ENCODE measurements at places on chromosomes 7 and 10. TPM values are rescaled to one million over a fixed set of nuclear protein-coding genes. Genes with fewer than 3 reads are reported as not detected.

Gene ADO
- 27.1 TPM for polyA plus RNA-seq

Gene C10orf67
- 0.06 TPM for polyA plus RNA-seq

Gene SPACDR
- 0.17 TPM for polyA plus RNA-seq

Gene KIN
- 6.9 TPM for polyA plus RNA-seq

Gene CXCL12
- 16.1 TPM for polyA plus RNA-seq

Gene AKR1C3
- polyA plus RNA-seq = 16.6 TPM

Gene NPFFR1
- under 0.01 TPM for polyA plus RNA-seq

Gene UTF1
- not detected for polyA plus RNA-seq

Gene LRRC17
- 1.3 TPM for polyA plus RNA-seq

Gene LEP
- polyA plus RNA-seq = 0.12 TPM

Gene GLCCI1
- 0.84 TPM for polyA plus RNA-seq

Gene CRHR2
- polyA plus RNA-seq = 0.30 TPM

Gene PLXDC2
- 9.2 TPM for polyA plus RNA-seq

Gene DKK1
- polyA plus RNA-seq = 0.16 TPM

Gene ASB15
- polyA plus RNA-seq = 15.2 TPM

Gene OR6B1
- polyA plus RNA-seq = not detected

Gene GFRA1
- polyA plus RNA-seq = 5.0 TPM

Gene UCMA
- polyA plus RNA-seq = not detected

Gene TMEM236
- 0.93 TPM for polyA plus RNA-seq

Gene SEMA3E
- 0.04 TPM for polyA plus RNA-seq

Gene NUTM2E
- 0.12 TPM for polyA plus RNA-seq

Gene GPR158
- 0.06 TPM for polyA plus RNA-seq

Data from psoas muscle (tissue), 8 donors.